ENCODE measurements at places on chromosomes 1 and 21.

GRCh38 chr1:207645635-207646081 is 725 bp downstream of the CR1L start:
- DNase-seq, result no peak

GRCh38 chr1:94715321-94715720 is 104.8 kb upstream of the SLC44A3 start:
- peak overlapping the region; percentile 68 for H3K27ac ChIP-seq
- DNase-seq, result peak; percentile 49
- no peak overlapping the region for H3K4me3 ChIP-seq
- no peaks in the 10 kb centered on the region for H3K36me3 ChIP-seq

- DNase-seq, result no peak
- no peak overlapping the region for H3K27ac ChIP-seq
- H3K4me3 ChIP-seq, result no peak overlapping the region
- no peaks in the 10 kb centered on the region for H3K4me1 ChIP-seq
- no peaks in the 10 kb centered on the region for H3K36me3 ChIP-seq
Observed at GRCh38 chr1:171217658-171218443, 30.4 kb upstream of the FMO1 start.

GRCh38 chr1:6475381-6476133 is 9.6 kb upstream of the TNFRSF25 start:
- no peak overlapping the region for H3K4me3 ChIP-seq
- H3K36me3 ChIP-seq, result no peaks in the 10 kb centered on the region
- DNase-seq, result peak; percentile 66
- H3K27me3 ChIP-seq, result no peaks in the 10 kb centered on the region

DNA sequence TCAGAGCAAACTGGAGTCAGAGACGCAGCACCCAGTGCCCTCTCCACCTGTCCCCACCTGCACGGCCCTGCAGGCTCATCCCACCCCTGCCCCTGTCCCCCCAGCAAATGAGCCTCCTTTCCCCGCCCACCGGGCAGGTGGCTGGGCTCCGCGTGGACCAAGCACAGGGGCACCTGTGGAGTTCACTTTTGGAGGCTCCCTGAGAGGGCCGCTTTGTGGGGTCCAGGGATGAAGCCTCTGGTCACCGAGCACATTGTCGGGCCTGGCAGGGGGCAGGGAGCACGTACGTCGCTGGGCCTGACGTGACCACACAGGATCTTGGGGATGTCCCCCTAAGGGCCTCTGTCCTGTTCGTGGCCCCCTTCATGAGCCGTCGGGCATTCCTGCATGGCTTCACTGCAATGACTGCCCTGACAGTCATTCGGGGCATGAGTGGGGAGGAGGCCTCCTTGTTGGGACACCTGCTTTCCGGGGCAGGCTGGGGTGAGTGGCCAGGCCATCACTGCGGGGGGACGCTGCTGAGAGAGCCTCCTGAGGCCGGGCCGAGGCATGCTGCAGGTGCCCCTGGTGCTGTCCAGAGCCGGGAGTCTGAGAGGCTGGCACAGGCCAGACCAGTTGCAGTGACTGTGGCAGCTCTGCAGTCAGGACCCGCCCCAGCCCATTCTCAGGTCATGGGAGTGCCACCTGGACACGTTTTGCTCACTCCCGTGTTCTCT is 19.7 kb downstream of the SLX9 start:
- peaks cover 89% of the 10 kb centered on the region for H3K36me3 ChIP-seq
- no peaks in the 10 kb centered on the region for H3K4me1 ChIP-seq
- no peak overlapping the region for H3K27ac ChIP-seq
- no peak for DNase-seq

- H3K27ac ChIP-seq, result no peak overlapping the region
- no peak for DNase-seq
- H3K4me1 ChIP-seq, result no peaks in the 10 kb centered on the region
- H3K36me3 ChIP-seq, result no peaks in the 10 kb centered on the region
Observed at GRCh38 chr1:10686404-10687040, 109.9 kb downstream of the CASZ1 start.

- no peaks in the 10 kb centered on the region for H3K36me3 ChIP-seq
- no peak overlapping the region for H3K4me3 ChIP-seq
- peak; percentile 17 for DNase-seq
- H3K4me1 ChIP-seq, result peaks cover 21% of the 10 kb centered on the region
- H3K27ac ChIP-seq, result no peak overlapping the region
Observed at GRCh38 chr1:186620566-186621350, 59.5 kb downstream of the PTGS2 start.

- DNase-seq, result no peak
- no peak overlapping the region for H3K27ac ChIP-seq
- H3K27me3 ChIP-seq, result no peaks in the 10 kb centered on the region
- H3K4me1 ChIP-seq, result no peaks in the 10 kb centered on the region
Observed at GRCh38 chr1:150017206-150017750, 6.8 kb upstream of the OTUD7B start.

Data from DND-41 (cell line).